Tibial artery (tissue), 4 donors: ENCODE measurements at places on chromosomes 5 and 9.
A peak's percentile ranks its signal among the peaks of the same experiment; 100 is the strongest.

- DNase-seq: no peak
These were observed 53.9 kb downstream of the OSTF1 start for GRCh38 chr9:75142202-75142601.

DNA sequence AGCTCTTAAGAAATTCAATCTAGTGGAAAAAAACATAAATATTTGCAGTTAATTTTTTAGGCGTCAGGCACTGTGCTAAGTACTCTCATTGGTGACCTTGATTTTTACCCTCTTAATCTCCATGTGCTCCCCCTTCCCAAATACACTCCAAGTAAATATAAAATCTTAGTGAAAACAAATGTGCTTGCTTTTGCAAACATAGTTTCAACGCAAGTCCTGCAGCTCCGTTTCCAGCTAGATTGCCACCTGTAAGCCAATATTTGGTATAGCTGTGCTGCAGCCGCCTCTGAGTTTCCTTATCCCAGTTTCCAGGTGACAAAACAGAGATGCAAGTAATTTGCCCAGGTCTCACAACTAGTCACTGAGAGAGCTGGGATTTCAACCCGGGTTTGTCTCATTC lies 1.9 kb upstream of the MTMR12 start:
- no peak for DNase-seq

- no peak for DNase-seq
These were observed 56.2 kb downstream of the CAMK4 start for GRCh38 chr5:111280282-111280951.

- DNase-seq: no peak
These were observed 18.7 kb downstream of the ADAMTSL1 start for GRCh38 chr9:18492612-18493011.

- DNase-seq: no peak
These were observed 57.6 kb downstream of the PAX5 start for GRCh38 chr9:36976371-36977030.

DNA sequence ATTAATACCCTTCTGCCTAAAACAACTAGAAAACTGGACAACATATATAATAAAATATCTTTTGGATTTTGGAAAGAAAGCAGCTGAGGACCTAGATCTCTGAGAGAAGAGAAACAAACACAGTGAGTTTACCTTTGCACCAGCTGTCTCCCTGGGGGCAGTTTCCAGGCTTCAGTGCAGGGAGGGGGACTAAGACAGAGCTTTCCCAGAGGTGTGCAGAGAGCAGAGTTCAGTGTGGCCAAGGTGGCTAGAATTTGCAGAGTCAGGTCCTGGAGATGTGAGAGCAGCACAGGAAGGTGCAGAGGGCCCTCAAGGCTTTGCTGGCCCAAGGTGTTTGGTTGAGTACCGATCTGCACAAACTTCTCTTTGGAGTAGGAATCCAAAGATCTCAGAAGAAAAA lies 26.3 kb upstream of the PTPDC1 start:
- no peak for DNase-seq

DNA sequence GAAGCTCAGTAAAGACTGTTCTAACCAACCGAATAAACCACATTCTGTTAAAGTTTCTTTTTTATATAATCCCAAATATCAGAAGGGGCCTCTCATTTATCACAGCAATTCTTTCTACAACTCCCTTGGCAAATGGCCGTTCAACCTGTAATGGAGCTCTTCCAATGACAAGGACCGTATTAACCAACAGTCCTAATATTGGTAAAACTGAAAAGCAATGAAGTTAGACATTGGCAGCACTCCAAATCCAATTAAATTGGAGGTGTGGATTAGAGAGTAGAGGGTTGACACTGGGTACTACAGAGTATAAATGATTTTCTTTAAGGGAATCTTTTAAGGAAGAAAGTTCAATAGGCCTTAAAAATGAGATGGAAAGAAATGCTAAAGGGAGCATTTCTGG lies 842 bp downstream of the TMED7 start:
- no peak for DNase-seq

GRCh38 chr5:163910226-163910625 lies 404.8 kb downstream of the MAT2B start:
- DNase-seq: no peak

GRCh38 chr9:135608999-135609317 lies 30.4 kb downstream of the GLT6D1 start:
- DNase-seq: no peak

DNA sequence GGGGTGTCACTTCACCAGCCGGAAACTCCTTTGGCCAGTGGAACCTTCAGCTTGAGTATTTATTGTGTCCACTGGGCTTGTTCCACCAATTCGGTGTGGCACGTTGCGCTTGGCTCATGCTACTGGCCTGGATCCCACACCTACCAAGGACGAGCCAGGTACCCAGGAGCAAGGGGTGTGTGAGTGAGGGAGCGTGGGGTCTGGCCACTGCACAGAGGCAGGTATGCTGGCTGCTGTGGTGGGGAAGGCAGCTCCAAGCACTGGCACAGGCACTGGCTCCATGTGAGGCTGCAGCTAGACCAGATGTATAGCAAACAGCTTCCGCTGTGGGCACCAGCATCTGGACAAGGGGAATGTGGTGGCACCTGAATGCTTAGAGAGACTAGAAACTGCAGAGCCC lies 28.1 kb upstream of the CYLC2 start:
- DNase-seq: no peak

DNA sequence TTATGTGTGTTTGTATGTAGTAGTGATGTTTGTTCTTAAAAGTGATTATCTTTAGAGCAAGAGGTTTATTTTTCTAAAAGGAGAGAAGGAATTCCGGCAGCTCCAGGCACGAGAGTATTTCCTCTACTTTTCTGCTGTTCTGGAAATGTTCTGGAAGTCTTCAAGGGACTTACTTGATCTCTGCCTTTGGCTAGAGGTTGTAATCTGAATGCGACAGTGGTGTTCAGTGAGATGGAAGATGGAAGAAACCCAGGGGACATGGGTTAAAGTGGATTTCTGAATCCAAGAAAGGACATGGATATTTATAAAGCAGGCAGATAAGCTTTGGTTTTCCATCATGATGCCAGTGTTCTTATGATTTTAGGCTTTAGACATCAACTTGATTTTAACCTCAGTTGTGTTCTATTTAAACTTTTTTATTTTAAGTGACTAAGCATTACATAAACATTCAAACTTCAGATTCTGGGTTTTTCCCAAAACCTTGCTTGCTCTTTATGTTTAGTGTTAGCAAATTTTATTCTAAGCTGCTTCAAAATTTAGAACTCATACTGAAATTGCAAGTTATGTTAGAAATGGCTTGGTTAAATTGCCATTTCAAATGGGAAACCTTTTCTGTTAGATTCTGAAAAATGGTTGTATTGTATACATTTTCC lies 3.6 kb downstream of the GPR21 start:
- DNase-seq: no peak

- DNase-seq: no peak
These were observed 92.0 kb downstream of the BASP1 start for GRCh38 chr5:17309462-17309861.

DNA sequence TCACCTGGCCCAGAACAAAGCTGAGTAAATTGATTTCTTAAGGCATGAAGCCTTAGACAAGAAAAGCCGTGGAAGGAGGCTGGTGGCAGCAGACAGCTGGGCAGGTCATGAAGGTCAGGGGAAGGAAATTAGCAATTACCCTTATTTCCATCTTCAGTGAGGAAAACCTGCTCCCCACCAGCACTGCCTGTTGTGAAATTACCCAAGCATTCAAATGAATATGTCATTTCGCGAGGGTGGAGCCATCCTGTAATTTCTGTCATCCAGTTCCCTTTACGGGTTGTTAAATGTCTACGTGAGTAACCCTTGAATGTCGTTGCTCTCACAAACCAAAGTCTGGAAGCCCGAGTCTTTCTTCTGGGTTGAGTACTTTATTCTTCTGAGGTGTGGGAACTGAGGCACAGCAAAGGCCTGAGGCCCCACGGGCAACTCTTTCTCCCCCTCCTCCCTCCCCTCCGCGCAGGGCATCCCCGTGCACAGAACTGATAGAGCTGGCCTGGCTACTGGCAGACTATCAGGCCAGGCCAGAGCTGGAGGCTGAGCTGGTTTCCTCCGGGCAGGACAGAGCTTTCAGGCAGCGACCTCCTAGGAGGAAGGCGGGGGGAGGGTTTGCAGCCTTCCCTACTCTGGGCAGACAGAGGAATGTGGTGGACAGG lies 22.0 kb upstream of the AK3 start:
- peak; percentile 69 for DNase-seq

GRCh38 chr9:95045751-95046150 lies 271.8 kb downstream of the FANCC start:
- DNase-seq: no peak

DNA sequence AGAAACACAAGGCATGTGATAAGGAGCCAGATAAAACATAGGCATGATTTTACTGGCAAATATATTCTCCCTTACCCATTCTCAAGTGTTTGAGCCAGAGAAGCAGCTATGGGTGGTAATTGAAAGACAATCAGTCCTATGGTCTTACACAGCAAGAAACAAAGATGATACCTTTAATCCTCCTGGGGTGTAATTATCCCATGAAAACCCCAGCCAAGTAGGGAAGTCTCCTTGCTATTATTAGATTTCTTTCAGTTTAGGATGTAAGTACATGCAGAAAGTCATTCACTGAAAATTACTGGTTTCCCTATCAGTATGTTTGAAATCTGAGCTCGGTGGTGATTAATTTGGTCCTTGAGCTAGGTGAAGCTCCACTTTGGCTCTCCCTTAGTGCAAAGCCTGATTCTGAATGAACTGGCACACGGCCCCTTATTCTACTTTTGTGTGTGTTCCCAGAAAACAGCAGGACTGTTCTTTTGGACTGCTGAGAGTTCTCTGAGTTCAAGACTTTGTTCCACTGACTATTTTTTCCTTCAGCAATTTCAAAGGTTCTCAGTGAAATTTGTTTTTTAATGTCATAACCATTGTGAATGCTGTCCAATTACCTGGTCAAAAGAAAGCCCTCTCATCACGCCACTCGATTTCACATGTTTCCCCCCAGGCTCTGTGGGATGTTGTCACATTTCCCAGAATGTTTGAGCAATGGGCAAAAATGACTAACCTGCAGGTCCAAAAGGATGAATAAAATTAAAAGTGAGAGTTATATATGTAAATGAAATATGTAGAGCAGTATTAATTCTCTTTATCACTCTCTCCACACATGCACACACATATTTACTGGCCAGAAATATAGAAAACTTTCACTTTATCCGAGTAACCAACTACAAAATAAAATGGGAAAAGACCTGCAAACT lies 343.0 kb downstream of the RAB3C start:
- no peak for DNase-seq

- DNase-seq: no peak
These were observed 1.1 kb downstream of the UGCG start for GRCh38 chr9:111897601-111898137.

DNA sequence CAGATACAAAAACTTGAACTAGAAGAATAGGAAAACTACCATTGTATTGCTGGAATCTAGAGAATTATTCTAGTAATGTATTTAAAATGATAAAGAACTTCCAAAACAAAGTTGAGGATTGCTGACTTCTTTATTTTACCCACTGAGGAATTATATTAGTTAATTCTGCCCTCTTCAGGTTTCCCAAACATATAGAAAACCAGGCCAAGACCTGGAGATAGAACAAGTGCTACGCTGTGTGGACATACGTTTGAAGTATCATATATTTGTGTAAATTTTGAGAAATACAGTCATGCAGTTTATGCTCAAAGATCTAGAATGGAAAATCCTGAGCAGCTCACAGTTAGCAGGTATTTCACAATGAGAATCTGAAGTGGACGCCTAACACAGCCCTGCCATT lies 162.3 kb upstream of the CYLC2 start:
- DNase-seq: no peak

- DNase-seq: no peak
These were observed 147.2 kb downstream of the ISOC1 start for GRCh38 chr5:129241755-129242154.
